ENCODE measurements at places on chromosomes 7 and 10. TPM values are rescaled to one million over a fixed set of nuclear protein-coding genes. Genes with fewer than 3 reads are reported as not detected.

ENKUR gene
- 10.0 TPM for total RNA-seq

AKR1C4 gene
- total RNA-seq, result 0.21 TPM

TRIM73 gene
- 4.7 TPM for total RNA-seq

CSTF2T gene
- total RNA-seq, result 25.5 TPM

LLCFC1 gene
- total RNA-seq, result not detected

AFAP1L2 gene
- 0.94 TPM for total RNA-seq

UCN3 gene
- not detected for total RNA-seq

SPDYE5 gene
- total RNA-seq, result not detected

LMOD2 gene
- not detected for total RNA-seq

FANK1 gene
- total RNA-seq, result 0.21 TPM

CADPS2 gene
- total RNA-seq, result not detected

INPP5F gene
- 8.1 TPM for total RNA-seq

HECW1 gene
- total RNA-seq, result under 0.01 TPM

FAM221A gene
- 4.4 TPM for total RNA-seq

CYP2C9 gene
- not detected for total RNA-seq

MEIG1 gene
- total RNA-seq, result not detected

EFCAB10 gene
- total RNA-seq, result 0.94 TPM

TMEM236 gene
- total RNA-seq, result under 0.01 TPM

GPR26 gene
- under 0.01 TPM for total RNA-seq

ATXN7L1 gene
- total RNA-seq, result 7.1 TPM

BEND7 gene
- 0.31 TPM for total RNA-seq

OR9A2 gene
- total RNA-seq, result not detected

SLC16A9 gene
- total RNA-seq, result not detected

LRIT2 gene
- not detected for total RNA-seq

WNT8B gene
- total RNA-seq, result not detected

IFIT1B gene
- 0.10 TPM for total RNA-seq

WDR11 gene
- total RNA-seq, result 59.5 TPM

WEE2 gene
- total RNA-seq, result 0.31 TPM

GCK gene
- total RNA-seq, result 0.21 TPM

ERVW-1 gene
- total RNA-seq, result not detected

RGS10 gene
- 181 TPM for total RNA-seq

AKR1C2 gene
- 0.21 TPM for total RNA-seq

FAM25C gene
- not detected for total RNA-seq

RHOBTB1 gene
- total RNA-seq, result 4.1 TPM
